HL-60 (cell line): ENCODE measurements at places on chromosomes 5 and 9.

DNA sequence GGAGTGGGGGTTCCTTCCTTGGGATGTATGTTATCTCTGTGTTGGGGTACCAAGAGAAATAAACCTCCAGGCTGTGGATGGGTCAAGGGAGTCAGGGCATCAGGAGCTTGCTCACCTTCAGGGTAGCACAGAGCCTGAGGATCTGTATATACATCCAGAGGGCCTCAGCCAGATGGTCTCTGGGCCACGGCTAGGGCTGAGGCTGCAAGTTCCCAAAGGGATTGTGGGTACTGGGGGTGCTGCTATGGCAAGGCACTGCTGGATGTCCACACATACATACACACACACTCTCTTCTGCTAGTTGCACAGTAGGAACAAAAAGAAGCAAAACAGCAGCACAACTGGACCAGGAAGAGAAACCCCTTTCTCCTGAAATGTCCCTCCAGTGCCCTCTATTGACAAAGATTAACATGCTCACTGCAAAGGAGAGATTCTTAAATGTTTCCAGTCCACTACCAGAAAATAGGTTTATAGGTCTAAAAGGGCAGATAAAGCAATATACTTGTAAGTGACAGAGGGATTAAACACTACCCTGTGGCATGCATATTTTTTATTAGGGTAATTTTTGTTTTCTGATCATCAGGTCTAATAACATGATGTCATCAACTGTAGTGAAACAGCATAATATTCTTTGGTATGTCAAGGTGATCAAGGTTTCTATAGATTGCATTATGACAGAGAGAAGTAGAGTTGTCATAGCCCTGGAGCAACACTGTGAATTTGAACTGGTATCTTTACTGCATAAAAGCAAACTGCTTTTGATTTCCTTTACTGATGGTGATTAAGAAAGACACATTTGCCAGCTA, 56.3 kb upstream of the KCNN2 start:
- DNase-seq = no peak

- DNase-seq = no peak
Observed at GRCh38 chr5:136222580-136223235, 29.7 kb upstream of the SMIM32 start.

GRCh38 chr9:123465304-123465703, 109.3 kb downstream of the CRB2 start:
- DNase-seq = no peak

GRCh38 chr9:25224996-25225395, 453.2 kb downstream of the TUSC1 start:
- no peak for DNase-seq

DNA sequence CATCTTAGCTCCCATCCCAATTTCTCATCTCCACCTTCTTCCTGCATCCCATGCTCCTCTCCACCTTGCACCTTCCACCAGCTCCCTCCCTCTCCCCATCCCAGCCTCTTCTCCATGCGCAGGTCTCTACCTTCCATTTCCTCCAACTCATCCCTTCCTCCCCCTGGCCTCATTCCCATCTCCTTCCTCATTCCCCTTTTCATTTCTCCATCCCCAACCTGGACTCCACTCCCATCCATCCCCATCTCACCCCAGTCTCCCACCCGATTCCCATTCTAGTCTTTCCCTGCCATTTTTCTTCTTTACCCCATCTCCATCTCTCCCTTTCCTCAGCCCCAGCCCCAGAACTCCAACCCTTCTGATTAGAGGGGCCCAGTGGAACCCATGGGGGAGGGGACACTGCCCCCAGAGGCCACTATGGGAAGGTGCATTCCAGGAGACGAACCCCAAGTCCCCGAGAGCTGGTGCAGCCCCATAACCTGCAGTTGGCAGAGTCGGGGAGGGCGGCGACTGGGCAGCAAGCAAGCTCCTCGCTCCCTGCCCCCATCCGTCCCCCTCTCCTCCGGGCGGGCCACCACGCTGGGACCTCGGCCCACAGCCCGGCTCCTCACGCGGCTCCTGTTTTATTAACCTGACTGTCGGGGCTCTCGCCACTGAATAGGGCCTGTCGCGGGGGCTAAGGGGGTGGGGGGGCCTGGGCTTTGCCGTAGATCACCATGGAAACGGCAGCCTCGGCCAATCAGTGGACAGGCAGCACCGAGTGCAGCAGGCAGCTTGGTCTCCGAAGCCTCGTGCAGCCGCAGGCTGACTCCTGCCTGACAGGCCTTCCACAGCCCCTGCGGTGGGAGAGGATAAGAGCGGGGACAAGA, 66.7 kb downstream of the PCDH1 start:
- no peak for DNase-seq

- DNase-seq = no peak
Observed at GRCh38 chr9:130320723-130321481, 55.3 kb downstream of the HMCN2 start.

DNA sequence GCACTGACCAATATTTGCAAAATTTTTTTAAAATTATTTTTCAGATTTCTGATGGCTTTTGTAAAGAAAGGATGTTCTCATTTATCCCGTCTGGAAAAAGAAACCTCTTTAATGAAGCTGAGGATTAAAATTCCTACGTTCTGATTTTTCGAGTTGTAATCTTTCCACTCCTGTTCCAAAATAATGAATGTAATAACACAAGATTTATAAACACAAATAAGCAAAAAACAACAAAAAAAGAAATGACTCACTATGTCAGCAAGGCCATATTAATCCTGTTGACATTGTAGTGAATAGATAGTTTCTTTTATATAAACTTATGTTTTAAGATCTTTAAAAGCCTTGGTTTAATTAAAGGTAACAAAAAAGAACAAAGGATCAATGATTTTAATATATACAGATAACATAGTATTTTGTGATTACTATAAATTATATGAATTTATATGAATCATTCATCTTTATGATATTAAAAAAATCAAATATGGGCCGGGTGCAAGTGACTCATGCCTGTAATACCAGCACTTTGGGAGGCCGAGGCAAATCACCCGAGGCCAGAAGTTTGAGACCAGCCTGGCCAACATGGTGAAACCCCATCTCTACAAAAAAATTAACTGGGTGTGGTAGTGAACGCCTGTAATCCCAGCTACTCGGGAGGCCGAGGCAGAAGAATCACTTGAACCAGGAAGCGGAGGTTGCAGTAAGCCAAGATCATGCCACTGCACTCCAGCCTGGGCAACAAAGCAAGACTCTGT, 336.6 kb upstream of the DAB2 start:
- no peak for DNase-seq

- no peak for DNase-seq
Observed at GRCh38 chr9:130122456-130122855, 49.7 kb upstream of the NCS1 start.

DNA sequence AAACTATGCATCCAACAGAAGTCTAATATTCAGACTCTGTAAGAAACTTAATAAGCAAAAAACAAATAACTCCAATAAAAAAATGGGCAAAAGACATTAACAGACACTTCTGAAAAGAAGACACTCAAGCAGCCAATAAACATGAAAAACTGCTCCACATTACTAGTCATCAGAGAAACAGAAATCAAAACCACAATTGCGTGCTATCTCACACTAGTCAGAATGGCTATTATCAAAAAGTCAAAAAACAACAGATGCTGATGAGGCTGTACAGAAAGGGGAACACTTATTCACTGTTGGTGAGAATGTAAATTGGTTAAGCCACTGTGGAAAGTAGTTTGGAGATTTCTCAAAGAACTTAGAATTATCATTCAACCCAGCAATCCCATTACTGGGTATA, 101.2 kb upstream of the TRIM32 start:
- DNase-seq = no peak

GRCh38 chr9:899440-900184, 58.1 kb downstream of the DMRT1 start:
- DNase-seq = peak; percentile 23

- DNase-seq = no peak
Observed at GRCh38 chr5:142014911-142015584, 2.2 kb upstream of the GNPDA1 start.

DNA sequence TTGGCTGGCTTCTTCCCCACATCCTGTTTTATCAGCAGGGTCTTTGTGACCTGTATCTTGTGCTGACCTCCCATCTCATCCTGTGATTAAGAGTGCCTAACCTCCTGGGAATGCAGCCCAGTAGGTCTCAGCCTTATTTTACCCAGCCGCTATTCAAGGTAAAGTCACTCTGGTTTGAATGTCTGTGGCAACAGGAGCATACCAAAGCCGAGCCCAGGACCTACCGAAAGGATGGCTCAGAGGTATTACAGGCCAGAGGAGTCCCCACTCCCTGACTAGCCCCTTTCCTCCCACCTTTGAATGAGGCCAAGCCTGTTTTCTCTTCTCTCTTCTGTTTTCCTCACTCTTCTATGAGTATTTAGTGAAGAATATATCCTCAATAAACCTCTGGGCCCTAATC, 271.3 kb downstream of the OSTF1 start:
- DNase-seq = no peak

- DNase-seq = no peak
Observed at GRCh38 chr5:175862131-175863012, 9.0 kb upstream of the CPLX2 start.

- no peak for DNase-seq
Observed at GRCh38 chr5:59798862-59799667, 94.5 kb downstream of the PDE4D start.
